ENCODE measurements at places on chromosomes 11 and 22.

DNA sequence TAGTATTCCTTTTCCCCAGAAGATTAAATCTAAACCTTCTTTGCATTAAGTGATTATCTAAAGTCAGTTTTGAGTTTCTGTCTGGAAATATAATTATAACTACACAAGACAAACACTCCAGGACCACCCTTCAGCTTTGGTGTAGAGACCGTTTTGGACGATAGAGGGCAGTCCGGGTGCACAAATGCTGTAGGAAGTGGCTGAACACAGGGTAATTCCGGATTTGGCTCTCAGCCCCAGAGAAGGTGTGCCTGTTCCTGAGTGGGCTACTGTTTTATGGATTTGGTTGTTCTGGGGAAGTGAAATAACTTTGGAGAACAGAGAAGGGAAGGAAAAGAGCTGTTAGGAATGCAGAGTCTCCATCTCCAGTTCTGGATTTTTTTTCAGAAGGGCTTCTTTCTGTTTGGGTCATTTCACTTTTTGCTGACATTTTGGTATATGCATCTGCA, 14.8 kb downstream of the EXT2 start:
- DNase-seq = peak; percentile 48

DNA sequence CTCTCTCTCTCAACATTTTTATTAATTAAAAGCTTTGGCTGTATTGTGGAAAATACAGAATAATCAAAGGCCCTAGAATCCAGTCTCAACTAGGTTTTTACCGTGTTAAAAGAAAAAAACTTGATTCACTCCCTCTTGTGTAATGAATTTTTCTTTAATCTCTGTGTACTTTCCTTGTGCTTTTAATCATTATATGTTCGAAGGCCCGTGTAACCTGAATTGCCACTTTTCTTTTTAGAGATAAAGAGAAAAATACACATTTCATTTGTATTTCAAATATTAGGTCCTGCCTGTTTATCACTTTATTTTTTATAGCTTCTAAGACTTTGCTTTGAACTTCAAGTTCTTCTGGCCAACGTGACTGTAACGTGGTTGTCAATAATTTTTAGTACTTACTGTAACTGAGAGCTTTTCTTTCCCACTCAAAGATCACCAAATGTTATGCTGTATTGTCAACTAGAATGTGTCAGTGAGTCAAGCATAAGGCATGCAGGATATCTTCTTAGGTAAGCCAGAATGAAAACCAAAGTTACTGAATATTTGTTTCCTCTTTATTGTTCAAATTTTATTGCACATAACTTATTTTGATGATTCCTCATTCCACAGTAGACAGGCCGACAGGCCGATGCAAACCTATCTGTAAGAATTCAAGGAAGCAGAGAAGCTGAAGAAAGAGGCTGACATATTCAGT, 23.3 kb upstream of the FAR1 start:
- no peak for DNase-seq

GRCh38 chr22:47065756-47066615, 303.5 kb downstream of the TBC1D22A start:
- DNase-seq = no peak

- no peak for DNase-seq
Observed at GRCh38 chr22:38460426-38460840, 5.4 kb upstream of the KCNJ4 start.

DNA sequence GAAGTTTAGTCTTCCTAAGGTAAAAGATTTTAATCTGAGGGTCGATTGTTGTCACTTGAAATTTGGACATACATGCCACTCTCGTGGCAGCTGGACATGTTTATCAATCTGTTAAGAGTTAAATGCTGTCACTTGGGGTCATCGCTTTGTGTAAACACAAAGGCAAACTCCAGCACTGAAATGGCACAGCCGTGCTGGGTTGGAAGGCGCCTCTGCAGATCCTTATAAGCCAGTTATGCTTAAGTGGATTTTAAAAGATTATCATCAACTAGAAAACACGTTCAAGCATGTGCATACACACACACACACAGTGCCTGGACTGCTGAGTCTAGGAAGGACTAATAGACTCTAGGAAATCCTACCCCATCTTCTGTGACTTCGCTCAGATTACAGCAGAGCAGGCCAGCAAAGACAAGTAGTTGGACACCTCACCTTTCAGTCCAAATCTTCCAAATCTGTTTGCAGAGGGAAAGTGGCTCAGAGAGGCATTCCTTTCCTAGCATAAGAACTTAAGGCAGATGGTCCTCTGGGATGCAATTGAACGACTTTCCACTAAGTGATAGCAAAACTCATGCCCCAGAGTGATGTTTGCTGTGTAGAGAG, 83.7 kb downstream of the CACNG2 start:
- DNase-seq = no peak

DNA sequence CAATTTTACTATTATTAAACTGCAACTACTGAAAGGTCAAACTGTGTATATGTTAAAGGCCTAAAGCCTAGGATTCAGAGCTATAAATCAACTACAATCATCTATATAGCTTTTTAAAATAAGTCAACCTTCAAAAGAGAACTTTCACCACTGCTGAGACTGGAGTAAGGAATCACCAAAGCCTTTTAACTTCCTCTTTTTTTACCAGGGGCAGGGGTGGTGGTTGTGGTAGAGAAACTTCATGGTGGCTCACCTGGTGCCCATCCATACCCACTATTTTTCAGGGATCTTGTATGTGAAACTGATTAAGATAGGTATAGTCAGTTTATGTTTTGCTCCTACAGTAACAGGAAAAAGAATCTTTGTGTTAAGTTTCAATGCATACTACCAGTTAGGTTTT, 31.5 kb downstream of the TSG101 start:
- no peak for DNase-seq

GRCh38 chr11:5746614-5747013, 7.4 kb upstream of the OR52N4 start:
- DNase-seq = no peak

DNA sequence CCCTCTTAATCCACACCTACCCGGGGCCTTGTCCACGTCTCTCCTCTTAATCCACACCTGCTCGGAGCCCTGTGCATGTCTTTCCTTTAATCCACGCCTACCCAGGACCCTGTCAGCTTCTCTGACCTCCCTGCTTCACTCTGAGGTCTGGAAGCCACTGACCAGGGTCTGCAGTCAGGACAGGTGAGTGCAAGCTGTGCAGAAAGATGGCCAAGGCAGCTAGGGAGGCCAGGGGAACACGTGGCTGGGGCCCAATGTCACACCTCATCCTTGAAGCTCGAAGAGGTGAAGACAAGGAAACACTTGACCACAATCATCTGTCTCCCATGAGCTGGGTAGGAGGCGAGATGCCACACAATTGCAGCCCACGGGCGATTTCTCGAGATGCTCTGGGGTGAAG, 1516.9 kb downstream of the BRD1 start:
- no peak for DNase-seq

- DNase-seq = no peak
Observed at GRCh38 chr11:2366276-2366675, 10.8 kb upstream of the CD81 start.

- DNase-seq = no peak
Observed at GRCh38 chr11:69852056-69852455, 32.8 kb upstream of the FGF3 start.

GRCh38 chr11:17603056-17603825, 56.2 kb downstream of the OTOG start:
- DNase-seq = no peak

- no peak for DNase-seq
Observed at GRCh38 chr11:34891611-34892010, 24.6 kb downstream of the APIP start.

GRCh38 chr11:122104341-122104740, 11.7 kb downstream of the BLID start:
- DNase-seq = no peak

DNA sequence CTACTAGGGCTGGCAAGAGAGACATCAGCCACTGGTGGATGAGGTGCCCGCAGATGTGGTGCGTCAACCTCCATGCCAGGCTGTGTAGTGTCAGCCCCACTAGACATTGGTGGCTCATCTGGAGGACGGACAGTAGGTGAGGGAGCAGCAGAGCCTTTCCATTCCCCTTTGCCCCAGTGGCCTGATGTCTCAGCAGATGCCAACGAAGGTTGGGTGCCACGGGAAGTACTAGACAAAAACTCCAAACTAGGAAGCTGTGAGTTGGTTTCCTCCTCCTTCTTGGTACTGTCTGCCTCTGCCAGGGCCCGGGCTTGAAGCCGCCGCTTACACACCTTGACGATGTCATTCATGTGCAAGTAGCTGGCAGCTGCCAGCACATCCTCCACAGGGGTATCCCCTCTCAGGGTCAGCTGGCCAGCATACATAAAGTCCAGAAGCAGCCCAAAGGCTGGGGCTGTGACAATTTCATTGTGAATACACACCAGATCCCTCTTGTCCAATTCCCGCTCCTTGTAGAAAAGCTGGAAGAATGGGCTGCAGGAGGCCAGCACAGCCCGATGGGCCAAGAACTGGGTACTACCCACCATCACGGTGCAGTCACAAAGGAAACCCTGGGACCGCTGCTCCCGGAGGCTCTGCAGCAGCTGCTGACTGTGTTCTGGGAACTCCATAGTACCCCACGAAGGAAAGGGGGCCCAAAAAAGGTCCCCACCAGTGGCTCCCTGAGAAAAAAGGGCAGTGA, 795 bp downstream of the ZBTB3 start:
- no peak for DNase-seq

DNA sequence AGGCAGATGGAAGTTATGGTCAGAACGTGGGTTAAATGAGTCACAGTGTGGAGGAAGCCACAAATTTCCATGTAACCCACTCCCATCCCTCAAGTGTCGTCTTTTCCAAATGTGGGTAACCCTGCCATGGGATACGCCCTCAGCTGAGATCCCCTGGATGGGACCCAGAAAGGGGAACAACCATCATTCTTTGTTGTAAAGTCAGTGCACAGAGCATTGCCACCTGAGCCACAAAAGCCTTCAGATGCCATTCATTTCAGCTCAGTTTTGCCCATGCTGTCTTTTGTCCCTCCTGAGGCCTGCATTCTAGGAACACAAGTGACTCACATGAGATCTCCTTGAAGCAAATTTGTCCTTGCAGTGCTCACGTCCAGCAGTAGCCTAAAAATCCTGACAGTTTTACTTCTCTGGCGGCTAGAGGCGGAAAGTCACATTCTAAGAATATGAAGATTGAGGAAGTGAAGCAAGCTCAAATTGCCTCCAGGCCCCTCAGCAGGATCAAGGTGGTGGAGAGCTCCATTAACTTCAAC, 30.6 kb downstream of the MMP13 start:
- DNase-seq = peak; percentile 59

GRCh38 chr11:118488480-118489109, 38.7 kb upstream of the TTC36 start:
- peak; percentile 68 for DNase-seq

- no peak for DNase-seq
Observed at GRCh38 chr11:57343825-57344224, 5.7 kb downstream of the P2RX3 start.

GRCh38 chr11:132052904-132053303, 682.5 kb downstream of the NTM start:
- no peak for DNase-seq

- no peak for DNase-seq
Observed at GRCh38 chr22:49954354-49954753, 6.2 kb upstream of the PIM3 start.

- DNase-seq = no peak
Observed at GRCh38 chr11:100240025-100240539, 447.0 kb upstream of the ARHGAP42 start.

DNA sequence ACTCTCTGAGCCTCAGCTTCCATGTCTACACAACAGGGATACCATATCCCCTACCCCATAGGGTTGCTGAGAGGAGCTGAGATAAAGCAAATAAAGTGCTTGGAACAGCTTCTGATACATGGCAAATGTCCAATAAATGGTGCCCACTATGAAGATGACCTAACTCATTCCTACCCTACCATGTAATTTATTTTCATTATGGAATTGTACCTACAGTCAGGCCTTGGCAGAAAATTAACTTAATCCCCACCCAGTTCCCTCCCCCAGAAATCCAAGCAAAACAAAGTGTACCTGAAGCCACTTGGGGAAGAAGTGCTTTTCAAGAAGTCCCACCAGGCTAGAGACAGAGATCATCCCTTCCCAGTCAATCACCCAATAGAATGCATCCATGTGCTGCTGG, 10.8 kb downstream of the SRRD start:
- DNase-seq = no peak

DNA sequence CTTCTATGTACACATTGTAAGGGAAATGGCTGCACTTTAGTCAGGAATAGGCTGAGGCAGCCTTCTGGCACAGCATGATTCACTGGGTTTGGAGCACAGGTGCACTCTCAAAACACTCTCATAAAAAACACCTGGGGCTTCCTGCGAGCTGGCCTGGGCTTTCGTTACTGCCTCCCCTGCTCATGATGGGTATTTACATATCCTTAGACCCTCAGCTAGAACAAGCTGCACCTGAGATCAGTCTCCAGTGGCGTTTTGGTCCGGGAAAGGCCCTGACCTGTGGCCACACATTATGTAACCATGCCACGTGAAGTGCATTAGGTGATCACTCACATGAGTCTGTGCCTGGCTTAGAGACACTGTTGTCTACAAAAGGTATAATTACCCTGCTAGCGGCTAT, 321.7 kb downstream of the TMEM135 start:
- no peak for DNase-seq

DNA sequence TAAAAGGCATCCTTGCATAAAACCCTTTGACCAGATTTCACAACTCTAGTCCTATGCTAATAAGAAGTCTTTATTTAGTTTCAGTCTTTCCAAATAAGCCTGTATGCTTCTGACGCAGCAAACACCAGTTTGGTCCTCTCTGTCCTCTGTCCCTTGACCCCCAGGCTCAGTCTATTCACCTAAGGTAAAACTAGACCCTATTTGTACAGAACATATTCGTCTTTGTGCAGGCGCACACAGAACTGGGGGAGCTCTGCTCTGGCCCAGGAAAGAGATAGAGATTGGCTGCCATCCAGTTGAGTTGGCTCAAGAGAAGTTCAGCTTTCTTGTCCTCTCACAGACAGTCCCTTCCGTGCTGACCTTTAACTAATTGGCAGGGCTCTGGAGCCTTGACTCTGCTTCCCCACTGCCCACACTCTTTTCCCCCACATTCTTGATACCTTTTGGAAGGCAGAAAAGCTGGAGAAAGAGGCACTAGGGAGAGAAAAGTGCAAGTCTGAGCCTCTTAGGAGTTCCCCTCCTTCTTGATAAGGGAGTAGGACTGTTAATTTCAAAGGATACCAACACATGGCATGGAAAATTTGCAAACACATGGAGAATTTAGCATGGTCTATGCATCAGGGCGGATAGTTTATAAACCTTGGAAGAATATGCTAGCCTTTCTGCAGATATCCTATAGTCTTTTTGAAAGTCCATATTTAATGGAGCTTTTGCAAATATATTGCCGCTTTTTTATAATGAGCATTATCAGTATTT, 21.2 kb upstream of the PSMA1 start:
- DNase-seq = peak; percentile 77

- DNase-seq = no peak
Observed at GRCh38 chr11:20042811-20043341, 117.4 kb downstream of the DBX1 start.

GRCh38 chr11:124170801-124171586, 12.2 kb upstream of the OR10D3 start:
- DNase-seq = no peak
